ENCODE measurements at places on chromosomes 1 and 21.

GRCh38 chr21:29077651-29078090 is 4.2 kb upstream of the CCT8 start:
- peak; percentile 56 for DNase-seq

DNA sequence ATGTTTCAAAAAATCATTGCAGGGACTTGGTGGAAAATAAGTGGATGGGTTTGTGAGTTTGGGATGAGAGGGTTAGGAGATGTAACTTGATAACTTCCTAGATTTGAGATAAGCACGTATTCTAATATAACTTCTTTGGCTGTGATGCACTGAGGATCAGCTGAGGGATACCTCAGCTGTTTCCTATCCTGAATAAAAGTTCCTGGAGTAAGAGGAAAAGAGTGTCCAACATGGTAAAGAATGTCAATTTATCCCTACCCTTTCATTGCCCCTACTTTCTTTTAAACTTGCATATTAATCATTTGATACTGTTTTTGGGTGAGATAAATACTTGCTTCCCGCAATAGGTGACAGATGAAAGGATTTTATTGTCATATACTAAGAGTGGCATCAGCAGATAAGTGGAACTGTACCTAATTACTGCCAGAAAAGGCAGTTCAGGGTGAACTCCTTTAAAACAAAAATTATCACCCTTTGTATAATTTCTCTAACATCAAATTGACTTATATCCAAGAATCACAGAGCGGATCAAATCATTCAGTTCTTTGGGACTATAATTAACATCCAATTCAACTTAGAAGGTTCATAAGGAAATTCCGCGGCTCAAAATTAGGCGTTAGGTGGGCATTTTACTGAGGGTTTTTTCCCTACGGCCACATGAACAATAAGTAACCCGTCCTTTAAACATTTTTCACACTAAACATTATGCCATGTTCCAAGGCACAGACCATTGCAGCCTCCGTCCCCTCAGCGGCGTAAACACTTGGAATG is 1.4 kb upstream of the SUCO start:
- DNase-seq, result no peak

- no peak for DNase-seq
Observed at GRCh38 chr1:116516631-116517030, 54.2 kb downstream of the CD58 start.

GRCh38 chr21:34762786-34763185 is 94.0 kb downstream of the CLIC6 start:
- DNase-seq, result no peak

GRCh38 chr21:41526478-41527087 is 18.6 kb upstream of the TMPRSS2 start:
- DNase-seq, result no peak

- DNase-seq, result no peak
Observed at GRCh38 chr1:175037416-175037815, 14.2 kb upstream of the MRPS14 start.
